ENCODE measurements at places on chromosomes 3 and 15. TPM values are rescaled to one million over a fixed set of nuclear protein-coding genes. Genes with fewer than 3 reads are reported as not detected.

DNA sequence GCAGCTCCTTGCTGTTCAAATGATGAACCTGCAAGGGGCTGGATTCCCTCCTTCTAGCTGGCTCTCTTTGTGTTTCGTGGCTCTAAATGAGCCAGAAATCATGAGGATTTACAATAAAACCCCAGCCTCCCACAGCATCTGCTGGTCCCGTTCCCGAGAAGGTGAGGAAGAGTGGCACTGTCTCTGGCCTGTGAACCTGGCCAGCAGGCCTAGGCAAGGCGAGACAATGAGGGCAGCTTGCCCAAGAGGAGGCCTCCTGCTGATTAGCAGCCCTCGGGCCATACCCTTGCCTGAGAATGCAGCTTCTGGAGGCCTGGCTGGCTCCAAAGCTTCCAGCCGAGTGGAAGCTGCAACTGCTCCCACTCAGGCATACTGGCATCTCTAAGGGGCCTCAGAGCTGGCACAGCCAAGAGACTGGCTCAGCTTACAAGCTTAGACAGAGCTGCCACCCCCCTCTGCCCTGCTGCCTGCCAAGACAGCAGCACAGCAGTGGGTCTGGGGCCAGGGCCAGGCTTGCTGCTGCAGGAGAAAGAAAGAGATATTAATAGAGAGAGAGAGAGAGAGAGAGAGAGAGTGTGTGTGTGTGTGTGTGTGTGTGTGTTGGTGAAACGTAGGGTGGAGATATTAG is 76.5 kb downstream of the HMG20A start:
- DNase-seq = peak; percentile 81

DNA sequence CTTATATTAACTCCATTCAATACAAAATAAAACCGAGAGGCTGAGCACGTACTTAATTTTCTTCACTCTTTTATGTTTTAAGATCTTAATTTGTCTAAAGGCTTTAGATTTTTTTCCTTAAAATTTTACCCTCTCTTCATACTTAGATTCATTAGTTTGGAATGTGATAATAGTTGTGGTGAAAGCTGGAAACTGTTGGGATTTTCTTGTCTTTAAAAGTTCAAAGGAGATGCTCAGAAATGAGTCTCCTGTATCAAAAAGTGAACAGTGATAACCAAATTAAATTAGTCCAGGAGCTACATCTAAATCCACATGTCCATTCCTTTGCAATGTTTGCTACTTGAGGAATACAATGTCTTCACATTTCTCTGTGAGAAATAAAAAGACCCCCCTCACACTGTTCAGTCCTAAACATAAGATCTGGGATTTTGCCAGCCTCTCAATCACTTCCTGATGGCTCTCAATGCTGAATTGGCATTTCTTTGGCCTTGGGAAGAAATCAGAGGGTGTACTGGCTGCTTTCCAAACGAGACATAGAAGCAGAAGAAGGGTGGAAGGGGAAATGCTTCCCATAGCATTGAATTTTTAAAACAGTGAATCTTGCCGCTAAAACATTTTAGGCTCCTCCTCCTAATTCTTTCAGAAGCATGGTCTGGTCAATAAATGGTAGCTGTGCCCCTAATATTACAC is 245.0 kb downstream of the SHOX2 start:
- no peak for DNase-seq

DNA sequence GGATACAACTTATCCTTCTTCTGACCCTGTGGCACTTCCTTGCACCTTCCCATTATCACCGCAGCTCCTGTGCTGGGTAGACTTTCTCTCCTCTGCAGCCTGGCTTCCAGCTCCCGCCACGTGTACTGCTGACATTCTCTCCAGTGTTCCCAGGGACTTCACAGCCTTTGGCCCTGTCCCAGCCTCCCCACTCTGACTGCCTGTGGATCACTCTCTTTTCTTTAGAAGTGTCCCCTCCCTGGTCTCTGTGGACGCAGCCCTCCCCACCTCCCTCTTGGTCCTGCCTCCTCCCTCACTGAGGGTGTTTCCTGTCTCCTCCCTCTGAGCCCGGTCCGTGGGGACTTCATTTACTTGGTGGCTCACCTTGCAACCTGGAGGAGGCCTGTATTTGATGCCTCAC is 17.4 kb downstream of the PDIA5 start:
- no peak for DNase-seq

- DNase-seq = no peak
These were observed 144.4 kb upstream of the RARB start for GRCh38 chr3:25283613-25284012.

DNA sequence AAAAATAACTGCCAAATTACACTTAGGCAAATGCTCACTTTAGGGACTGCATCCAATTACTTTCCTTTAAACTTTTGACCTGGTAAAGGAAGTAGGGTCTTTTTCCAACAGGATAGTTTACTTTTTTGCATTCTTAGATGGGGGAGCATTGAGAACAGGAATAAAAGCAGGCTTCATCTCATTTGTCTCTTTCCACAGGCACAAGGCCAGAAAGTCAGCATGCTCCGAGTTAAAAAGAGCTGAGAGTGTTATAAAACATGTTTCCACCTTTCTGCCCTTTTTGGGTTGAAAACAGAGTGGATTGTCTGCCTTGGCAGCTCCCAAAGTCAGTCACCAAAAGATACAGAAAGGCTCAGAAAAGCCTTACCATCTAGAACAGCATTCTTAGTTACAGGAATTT is 404.9 kb upstream of the ALCAM start:
- no peak for DNase-seq

DNA sequence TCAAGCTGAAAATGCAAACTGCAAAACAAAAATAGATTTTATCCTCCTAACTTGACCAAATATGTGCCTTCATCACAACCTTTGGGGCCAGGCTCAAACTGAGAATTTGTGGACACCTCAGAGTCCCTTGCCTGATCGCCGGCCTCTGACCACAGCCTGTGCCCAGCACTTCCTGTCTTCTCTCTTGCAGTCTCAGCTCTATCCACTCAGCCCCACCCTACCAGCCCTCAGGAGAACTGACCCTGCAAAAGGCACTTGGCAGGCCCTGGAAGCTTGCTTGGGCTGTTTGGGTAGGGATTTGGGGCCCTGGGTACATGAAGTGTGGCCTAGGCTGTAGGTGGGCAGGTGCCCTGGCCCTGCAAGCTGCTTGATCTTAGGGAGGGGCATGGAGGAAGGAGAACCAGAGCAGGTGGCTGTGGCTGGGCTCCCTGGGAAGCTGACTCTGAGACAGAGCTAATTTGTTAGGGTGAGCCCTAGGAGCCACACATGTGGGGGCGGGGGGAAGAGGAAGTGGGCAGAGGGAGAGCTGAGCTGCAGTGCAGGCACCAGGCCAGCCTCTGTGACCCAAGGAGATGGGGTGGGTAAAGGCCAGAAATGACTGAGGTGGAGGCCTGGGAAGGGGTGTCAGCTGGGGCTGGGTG is 8.6 kb downstream of the CLEC3B start:
- DNase-seq = peak; percentile 71

DNA sequence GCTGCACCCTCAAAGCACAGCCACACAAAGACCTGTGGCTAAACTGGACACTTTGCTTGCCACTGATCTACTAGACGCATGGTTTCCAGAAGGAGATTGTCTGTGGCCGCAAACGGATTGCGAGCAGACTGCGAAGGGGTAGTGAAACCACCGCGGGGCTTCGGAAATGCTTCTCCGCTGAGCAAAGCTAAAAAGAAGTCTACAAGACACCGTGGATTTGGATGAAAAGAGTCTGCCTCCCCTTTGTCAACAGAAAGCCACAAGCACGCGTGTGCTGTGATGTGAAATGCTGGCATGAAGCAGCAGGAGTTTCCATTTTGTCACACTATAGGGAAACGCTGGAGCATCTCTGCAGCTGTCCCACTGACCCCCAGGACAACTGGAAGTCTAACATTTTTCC is 63.0 kb downstream of the TMEM44 start:
- DNase-seq = no peak

DNA sequence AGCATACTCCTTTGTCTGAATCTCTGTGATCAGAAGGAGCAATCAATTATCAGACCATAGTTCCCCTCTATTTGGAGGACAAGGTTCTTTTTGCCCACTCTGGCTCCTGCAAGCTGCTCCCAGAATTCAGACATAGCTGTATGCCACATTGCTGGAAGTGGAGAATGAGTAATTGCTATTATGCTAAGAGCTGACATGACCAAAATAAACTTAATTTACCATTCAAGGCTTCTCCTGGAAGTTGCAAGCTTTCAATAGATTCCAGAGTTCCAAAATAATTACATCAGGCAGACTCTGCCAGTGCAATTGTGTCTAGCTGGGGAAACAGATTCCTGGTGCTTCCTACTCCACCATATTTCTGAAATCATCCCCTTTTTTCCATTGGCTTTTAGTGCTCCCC is 7.6 kb upstream of the DRD3 start:
- DNase-seq = no peak

DNA sequence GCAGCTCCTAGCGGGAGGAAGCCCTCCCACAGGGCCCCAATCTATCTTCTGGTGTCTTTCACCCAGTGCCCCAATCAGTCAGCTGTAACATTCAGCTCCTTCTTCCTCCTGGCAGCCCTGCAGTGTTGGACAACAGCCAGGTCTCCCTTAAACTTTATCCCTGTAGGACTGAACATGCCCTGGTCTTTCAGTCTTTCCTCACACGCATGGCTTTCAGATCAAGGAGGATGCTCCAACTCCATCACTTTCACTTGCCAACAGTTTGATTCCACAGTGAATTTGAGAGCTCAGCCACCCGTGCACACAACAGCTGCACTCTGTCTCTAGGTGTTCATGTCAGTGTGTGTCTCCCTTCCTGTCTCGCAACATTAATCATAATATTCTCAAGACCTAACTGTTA is 28.5 kb upstream of the LRRC34 start:
- DNase-seq = no peak

- no peak for DNase-seq
These were observed 78.3 kb upstream of the POLG start for GRCh38 chr15:89412905-89413411.

DNA sequence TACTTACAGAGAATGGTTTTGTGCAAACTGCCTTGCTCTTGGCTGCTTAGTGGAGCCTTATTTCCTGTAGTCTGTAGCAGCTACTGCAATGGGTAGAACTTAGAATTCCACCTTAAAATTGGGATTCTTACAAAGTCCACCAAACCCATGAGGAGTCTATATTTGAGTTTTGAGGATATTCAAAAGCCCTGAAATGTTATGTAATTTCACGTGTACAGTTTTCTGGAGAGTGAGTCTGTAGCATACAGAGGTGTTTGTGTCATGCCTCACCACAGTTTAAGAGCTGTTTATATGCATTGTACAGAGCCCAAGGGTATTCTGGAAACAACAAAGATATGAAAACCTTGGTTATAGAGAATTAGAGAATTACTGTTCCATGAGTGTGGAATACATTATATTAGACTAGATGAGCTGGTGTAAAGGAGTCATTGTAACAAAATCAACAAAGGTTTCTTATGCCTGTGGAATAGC is 114.4 kb downstream of the MBNL1 start:
- no peak for DNase-seq

- DNase-seq = no peak
These were observed 17.0 kb downstream of the XXYLT1 start for GRCh38 chr3:195253923-195254432.

DNA sequence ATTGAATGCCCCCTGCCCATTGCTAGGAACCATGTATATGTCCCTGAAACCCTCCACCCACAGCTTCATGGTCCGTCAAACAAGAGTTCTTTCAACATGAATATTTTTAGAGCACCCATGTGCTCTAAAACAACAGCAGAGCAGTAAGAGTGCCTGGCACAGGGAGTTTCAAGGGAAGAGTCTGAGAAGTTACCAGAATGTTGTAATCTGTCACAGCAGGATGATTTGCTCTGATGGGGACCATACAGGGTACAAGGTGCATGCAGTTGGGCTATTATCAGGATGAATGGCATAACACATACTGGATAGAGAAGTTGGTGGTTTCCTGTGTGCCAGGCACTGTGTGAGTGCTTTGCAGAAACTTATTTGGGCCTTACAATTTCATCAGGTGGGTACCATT is 27.8 kb upstream of the FLNB start:
- DNase-seq = no peak

DNA sequence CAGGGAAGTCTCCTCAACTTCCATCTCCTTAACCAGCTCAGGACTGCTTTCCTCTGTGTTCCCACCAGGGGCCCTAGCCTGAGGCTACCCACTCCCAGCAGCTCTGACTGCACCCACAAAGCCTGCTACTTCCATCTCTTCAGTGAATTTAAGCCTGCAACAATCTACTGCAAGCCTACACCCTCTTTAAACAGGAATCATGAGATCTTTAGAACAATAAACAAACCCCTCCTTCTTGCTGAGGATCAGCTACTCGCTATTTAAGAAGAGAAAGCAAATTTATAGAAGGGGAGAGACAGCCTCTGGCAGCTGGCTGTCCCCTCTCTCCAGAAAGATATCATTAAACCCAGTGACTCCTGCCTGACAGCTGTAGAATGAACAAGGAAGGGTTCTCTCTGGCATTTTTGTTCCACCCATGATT is 51.9 kb downstream of the ARHGAP31 start:
- DNase-seq = no peak

DNA sequence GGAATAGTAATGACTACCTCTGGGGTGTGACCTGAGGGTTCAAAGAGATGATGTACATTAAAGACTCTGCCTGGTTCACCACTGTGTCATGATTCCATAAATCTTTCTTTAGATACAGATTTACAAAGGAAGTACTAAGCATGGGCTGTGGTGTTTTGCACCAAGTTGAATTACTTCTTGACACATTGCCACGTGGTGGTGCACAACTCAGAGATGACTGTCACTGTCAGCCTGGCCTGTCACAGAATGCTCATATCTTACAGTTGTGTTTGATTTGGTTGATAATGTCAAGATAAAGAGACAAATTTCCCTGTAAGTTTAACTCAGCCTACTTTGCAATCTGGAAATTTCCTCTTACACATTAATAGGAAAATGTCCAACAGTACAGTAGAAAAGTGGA is 3.2 kb downstream of the CTDSPL start:
- no peak for DNase-seq

- no peak for DNase-seq
These were observed 49.2 kb downstream of the SLC7A14 start for GRCh38 chr3:170536712-170537111.

DNA sequence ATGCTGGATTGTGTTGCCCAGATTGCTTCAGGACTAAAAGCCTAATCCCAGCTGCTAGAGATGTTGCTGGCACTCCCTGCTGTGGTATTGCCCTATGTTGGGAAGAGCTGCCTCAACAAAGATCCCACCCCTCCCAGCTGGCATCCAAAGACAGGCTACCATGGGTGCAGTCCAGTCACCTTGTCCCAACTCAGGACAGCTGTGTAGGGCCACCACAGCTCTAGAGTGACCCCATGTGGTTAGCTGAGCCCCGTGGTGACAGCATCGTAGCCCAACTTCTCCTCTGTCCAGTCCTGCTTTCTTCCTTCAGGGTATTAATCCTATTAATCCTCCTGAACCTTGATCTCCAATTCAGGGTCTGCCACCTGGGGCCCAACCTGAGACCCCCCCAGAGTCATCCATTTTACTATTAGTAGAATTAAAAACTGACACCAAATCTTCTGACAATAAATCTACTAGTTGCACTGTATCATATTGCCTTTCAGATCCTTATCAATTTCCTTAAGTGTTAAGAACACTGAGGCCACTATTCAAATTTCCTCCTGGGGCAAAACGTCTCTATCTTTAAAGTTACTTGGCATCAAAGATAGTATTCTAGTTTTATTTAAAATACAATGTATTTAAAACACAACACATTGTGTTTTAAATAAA is 83.5 kb downstream of the AQP9 start:
- DNase-seq = no peak

Gene OXSR1
- 23.7 TPM for total RNA-seq

Gene MME
- total RNA-seq = 11.2 TPM

Gene GOLGA6C
- not detected for total RNA-seq

Gene HRH1
- total RNA-seq = 0.66 TPM

Gene CCR8
- not detected for total RNA-seq

Gene PARP15
- 0.52 TPM for total RNA-seq

Gene CCDC13
- 3.9 TPM for total RNA-seq

Gene LRRC49
- total RNA-seq = 3.0 TPM

Gene ZNF662
- total RNA-seq = 4.0 TPM

Gene ECE2
- total RNA-seq = 11.7 TPM

Gene GAP43
- not detected for total RNA-seq

Gene CEP19
- 0.78 TPM for total RNA-seq
